ENCODE measurements at places on chromosomes 12 and 14. TPM values are rescaled to one million over a fixed set of nuclear protein-coding genes. Genes with fewer than 3 reads are reported as not detected.

Gene TOMM20L
- not detected for total RNA-seq

Gene CHGA
- 20.9 TPM for total RNA-seq

Gene P2RX2
- 3.0 TPM for total RNA-seq

Gene CFAP54
- 0.70 TPM for total RNA-seq

Gene MEG3
- not detected for total RNA-seq

Gene TGM1
- 0.63 TPM for total RNA-seq

Gene KIAA0586
- total RNA-seq = 26.0 TPM

All from GM23338 (cell line).